ENCODE measurements at places on chromosomes 7 and 10. TPM values are rescaled to one million over a fixed set of nuclear protein-coding genes. Genes with fewer than 3 reads are reported as not detected.

The CPXM2 gene
- total RNA-seq: 9.7 TPM

The OR6V1 gene
- not detected for total RNA-seq

The SYT15B gene
- total RNA-seq: 40.1 TPM

The PNLIPRP3 gene
- total RNA-seq: 0.20 TPM

The GLCCI1 gene
- 45.1 TPM for total RNA-seq

The LRMDA gene
- total RNA-seq: 20.0 TPM

The C10orf105 gene
- total RNA-seq: 0.52 TPM

- DNase-seq: no peak
Observed at GRCh38 chr7:1263391-1263951, 30.8 kb downstream of the UNCX start.

DNA sequence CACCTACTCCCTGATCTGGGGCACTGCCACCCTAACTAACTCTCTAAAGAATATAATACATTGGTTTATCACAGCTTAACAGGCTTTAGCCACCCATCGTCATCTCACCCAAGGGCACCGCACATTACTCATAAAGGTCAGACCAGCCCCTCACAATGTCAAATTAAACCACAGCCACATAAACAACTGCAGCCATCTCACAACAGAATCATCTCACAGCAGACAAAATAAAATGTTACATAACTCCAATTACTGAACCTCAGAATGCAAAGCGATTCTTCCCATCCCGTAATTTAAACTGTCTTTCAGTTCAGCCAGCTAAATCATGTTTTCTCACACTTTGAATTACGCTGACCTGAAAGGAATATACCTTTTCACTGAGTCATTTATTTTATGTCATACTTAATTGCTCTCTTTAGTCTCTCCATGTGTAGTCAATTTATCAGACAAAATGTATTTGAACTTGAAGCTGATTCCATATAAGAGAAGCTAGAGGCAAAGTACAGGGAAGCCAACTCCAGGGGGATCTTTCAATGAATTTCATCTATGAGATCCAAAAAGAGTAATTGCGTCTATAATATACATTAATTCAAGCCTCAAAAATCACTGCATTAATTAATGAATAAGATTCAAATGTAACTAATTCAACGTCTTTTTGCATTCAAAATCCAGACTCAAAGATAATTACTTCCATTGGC is 96.9 kb upstream of the NEBL start:
- no peak for DNase-seq

DNA sequence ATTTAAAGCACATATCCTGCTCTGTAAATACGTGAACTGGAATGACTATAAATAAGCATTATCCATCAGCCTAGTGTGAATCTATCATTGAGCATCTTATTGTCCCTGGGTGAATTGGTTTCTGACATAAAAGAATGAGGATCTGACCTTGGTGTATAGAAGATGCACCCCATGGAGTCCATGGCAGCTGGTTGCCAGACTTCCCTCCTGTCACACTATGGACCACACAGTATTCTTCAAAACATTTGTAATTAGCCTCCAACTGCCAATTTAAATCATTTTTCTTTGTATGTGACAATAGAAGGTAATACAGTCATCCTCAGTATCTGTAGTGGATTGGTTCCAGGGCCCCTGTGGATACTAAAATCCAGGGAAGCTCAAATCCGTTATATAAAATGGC is 238.1 kb upstream of the ZWINT start:
- DNase-seq: no peak

- DNase-seq: no peak
Observed at GRCh38 chr7:145411066-145411465, 575.2 kb upstream of the TPK1 start.

- DNase-seq: no peak
Observed at GRCh38 chr10:119250641-119251314, 43.4 kb downstream of the GRK5 start.

DNA sequence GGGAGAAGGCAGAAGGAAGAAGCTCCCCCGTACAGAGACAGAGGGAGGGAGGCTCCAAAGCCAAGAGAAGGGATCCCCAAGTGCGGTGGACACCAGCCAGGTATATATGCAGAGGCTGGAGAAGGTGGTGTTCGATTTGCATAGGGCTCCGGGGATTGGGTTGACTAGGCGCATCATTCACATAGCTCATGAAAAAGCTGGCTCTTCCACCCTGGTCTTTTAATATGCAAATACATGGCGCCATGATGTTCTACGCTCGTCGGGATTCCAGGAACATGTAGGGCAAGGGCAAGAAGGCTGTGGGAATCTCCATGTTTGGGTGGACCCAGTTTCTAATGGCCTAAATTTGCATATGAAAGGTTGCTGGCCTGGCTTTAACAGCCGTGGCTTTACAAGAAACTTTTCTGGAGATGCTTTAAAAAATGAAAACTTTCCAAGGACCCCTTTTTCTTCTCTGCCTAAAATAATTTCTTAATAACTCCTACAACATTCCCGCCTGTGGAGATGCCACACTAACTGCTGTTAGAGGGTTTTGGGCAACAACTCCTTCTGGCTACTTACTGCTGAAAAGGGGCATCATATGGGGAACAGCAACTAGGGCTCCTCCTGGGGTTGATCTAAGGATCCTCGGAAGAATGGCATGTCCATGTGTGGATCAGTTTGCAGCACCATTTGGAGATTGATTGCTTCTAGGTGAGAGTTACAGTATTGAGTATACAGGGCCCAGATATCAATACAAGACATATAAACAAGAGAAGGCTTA is 28.3 kb downstream of the C1GALT1 start:
- DNase-seq: no peak

DNA sequence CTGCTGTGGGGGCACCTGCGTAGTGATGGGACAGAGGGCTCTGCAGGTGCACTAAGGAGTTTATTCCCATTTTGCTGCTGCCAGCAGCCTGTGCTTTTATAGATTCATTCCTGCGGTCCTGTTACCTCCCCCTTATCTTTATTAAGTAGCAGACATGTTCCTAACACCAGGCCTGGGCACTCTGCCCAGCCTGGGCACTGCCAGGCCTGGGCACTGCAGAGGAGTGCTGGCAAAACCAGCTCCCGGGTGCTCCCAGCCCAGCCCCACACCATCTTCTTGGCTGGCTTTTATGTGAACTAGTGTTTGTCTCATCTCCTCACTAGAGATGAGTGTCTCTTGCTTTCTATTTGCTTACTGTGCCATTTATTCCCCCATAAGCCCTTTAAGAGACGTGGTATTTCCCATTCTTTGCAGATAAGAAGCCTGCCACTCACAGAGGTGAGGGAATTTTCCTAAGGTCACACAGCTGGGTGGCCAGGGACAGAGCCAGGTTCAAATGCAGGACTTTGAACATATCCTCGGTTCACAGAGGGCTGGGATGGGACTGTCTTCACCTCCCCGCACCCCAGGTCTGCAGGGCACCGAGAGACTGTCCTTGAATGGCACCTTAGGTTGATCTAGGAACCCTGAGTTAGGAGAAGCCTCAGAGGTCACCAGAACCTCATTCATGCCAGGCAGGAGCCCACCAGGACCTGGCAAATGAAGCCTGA is 14.6 kb upstream of the DRGX start:
- DNase-seq: no peak

DNA sequence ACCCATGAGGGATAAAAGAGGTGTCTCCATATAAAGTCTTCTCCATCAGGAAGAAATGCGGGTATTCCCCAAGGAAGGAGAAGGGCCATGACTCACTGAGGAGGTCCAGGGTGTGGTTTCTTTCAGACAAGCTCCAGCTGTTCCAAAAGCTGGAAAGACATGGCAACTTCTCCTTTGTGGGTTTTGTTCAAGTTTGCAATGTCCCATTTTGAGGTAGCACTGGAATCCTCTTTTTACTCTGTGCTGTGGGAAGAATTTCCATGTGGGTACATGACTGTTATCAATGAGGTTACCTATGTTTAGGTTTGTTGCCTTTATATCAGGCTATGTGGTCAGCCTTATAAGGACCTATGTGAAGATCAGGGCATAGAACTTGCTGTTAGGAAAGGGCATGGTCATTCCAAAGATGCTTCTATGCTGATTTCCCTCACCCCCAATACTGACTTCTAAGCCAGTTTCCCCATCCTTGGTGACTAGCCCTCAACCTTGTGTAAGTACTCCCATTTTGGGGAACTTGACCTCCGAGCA is 697.5 kb downstream of the INHBA start:
- no peak for DNase-seq

GRCh38 chr10:71494980-71495381 is 98.3 kb downstream of the CDH23 start:
- no peak for DNase-seq

- DNase-seq: no peak
Observed at GRCh38 chr7:23117841-23118240, 12.3 kb downstream of the KLHL7 start.

GRCh38 chr7:22565315-22565811 is 65.4 kb upstream of the STEAP1B start:
- DNase-seq: no peak

DNA sequence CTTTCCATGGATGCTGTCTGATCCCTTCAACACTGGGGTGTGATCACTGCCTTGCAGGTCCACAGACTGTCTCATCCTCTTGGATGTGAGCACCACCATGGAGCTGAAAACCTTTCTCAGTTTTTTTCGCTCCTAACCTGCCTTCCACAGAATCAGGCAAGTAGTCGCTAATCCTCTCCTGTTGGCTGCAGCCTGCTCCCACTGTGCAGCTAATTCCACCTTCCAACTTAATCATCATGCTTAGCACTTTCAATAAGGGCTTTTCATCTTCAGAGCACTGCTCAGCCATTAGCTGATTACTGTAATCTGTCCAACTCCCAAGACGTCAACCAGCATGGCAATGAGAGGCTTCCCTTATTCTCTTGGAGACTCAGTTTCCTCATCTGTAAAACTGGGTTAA is 15.1 kb upstream of the CDH23 start:
- no peak for DNase-seq

DNA sequence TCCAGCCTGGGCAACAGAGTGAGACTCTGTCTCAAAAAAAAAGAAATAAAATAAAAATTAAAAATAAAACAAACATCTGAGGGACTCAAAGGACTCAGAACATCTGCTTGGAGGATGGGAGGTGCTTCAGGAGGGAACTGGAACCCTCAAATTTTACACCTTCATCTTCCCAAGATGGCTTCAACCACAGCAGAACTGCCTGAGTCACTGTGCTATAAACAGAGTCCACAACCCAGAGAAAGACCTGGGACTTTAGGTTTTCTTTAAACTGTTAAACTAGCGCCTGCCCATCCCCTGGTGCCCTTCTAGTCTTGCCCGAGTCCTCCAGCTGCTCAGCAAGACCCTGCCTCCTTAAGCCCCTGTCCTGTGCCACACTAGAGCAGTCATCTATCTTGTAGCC is 40.8 kb downstream of the RGS10 start:
- no peak for DNase-seq

DNA sequence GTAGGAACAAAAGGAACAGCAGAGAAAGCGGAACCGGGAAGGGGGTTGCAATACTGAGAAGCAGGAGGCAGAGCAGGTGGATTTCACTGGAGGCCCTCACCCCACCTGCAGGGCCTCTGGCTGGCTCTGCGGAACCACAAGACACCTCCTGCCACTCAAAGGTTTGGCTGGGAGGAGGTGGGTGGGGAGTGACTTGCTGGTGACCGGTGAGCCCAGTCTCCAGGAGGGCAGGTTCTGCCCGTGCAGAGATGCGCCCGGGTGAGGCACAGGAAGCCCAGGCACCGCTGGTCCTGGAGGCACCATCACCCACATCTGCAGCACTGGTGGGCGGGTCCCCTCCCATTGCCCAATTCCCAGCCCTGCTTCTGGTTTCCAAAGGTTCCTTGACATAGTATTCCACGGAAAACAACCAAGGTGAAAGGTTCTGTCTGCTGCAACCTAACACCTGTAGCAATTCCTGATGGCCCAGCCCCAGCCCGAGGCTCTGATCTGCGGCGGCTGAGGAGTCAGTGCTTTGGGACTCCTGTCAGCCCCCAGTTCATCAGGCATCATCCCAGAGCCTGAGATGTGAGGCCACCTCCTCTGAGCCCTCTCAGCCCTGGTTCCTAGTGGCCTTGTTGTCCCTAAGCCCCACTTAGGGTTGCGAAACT is 64.4 kb downstream of the CALML3 start:
- peak; percentile 46 for DNase-seq

DNA sequence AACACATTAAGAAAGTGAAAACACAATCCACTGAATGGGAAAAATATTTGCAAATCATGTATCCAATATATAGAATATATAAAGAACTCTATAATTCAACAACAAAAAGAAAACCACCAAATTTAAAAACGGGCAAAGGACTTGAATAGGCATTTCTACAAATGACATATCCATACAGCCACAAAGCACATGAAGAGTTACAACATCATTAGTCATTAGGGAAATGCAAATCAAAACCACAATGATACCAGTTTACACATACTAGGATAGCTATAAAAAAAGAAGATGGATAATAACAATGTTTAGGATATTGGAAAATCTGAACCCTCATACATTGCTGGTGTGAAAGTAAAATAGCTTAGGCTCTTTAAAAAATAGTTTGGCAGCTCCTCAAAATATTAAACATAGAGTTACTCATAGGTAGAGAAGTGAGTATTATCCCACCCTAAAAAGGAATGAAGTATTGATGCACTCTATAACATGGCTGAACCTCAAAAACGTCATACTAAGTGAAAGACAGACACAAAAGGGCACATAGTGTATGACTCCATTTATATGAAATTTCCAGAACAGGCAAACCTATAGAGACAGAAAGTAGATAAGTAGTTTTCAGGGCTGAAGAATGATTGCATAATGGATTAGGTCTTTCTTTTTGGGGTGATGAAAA is 4.5 kb downstream of the ZPBP start:
- no peak for DNase-seq

GRCh38 chr7:29326864-29327263 is 132.3 kb downstream of the CHN2 start:
- no peak for DNase-seq

Measured in upper lobe of right lung (tissue), 1 donor.